ENCODE measurements at places on chromosomes 6 and 20. TPM values are rescaled to one million over a fixed set of nuclear protein-coding genes. Genes with fewer than 3 reads are reported as not detected.

Gene FAXC
- total RNA-seq = 0.65 TPM

Gene RIMS1
- 29.5 TPM for total RNA-seq

Gene XKR7
- total RNA-seq = not detected

Gene CCR6
- total RNA-seq = not detected

Gene HMGCLL1
- not detected for total RNA-seq

Gene HLA-DRB1
- not detected for total RNA-seq

Gene C6orf15
- total RNA-seq = not detected

Gene PXDC1
- total RNA-seq = 53.1 TPM

Gene CHRNA4
- total RNA-seq = not detected

Gene LTB
- total RNA-seq = 2.9 TPM

Gene SIRPB2
- 0.09 TPM for total RNA-seq

Gene NOL4L
- total RNA-seq = 7.0 TPM

Gene MYBL2
- 2.6 TPM for total RNA-seq

Gene REM1
- total RNA-seq = 0.11 TPM

Measured in dermis lymphatic vessel endothelial cell (primary cell).